ENCODE measurements at places on chromosomes 4 and X.

GRCh38 chr4:26343038-26343398, 22.2 kb downstream of the RBPJ start:
- no peak for DNase-seq

DNA sequence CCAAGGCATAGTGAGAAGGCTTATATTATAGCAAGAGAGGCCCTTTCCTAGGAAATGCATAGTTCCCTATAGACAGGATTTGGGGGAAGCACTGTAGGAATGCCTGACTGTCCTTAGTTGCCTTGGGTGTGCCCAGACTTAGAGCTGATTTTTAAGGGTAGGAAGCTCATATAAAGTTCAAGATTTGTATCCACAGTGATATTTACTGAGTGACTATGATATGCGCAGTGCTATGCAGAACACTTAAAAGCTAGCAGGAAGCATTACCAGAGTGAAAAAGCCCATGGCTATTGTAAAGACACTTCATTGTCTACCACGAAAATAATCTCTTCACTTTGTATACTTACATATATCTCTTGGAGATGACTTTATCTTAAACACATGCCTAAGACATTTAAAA, 50.1 kb upstream of the IL13RA1 start:
- no peak for DNase-seq

DNA sequence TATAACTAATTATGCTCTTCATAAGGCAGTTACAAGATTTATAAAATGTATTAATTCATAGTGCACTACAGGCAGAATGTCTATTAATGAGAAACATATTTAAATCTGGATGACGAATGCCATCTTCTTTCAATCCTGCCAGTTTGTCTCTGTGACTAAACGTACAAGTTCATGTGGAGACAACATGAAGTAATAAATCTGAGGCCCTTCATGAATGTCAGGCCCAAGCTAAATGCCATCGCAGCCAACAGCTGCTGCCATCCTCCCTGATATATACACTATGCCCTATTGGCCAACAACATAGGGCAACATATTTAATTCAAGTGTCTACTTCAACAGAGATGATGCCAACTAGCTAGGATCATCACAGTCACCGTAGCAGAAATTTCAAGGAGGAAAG, 43.7 kb downstream of the TSPAN5 start:
- DNase-seq, result no peak

DNA sequence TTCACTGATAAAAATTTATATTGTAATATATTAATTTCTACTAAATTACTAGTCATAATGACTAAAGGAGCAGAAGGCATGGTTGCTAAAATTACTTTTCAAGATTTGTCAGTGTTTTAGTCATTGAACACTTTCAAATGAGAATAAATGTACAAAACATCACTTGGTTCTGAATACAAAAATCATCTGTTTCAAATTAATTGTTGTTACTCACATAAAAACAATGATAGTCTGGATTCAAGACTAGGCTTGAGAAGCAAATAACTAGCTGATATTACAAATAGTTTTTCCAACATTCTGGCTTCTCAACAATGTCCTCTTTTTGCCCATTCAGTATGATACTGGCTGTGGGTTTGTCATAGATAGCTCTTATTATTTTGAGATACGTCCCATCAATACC, 112.5 kb downstream of the ANAPC10 start:
- DNase-seq, result no peak

- no peak for DNase-seq
Observed at GRCh38 chrX:133776072-133776471, 209.3 kb downstream of the GPC3 start.

DNA sequence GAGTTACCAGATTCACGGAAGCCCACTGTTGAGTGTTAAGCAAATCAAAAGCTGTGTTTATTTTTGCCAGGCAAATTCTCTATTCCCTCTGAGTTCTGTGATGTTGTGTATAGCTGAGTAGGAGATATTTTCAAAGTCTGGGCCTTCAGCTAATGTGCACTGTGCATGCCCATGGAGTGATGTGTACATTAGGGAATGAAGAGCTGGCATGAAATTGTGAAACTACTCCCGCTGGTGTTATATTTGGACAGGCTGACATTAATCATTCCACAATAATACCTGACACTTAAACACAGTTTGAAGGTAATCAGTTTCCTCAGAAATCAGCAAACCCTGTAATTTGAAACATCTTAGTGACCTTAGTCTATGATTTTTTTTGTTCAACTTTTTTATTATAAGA, 88.1 kb upstream of the MBNL3 start:
- DNase-seq, result no peak

DNA sequence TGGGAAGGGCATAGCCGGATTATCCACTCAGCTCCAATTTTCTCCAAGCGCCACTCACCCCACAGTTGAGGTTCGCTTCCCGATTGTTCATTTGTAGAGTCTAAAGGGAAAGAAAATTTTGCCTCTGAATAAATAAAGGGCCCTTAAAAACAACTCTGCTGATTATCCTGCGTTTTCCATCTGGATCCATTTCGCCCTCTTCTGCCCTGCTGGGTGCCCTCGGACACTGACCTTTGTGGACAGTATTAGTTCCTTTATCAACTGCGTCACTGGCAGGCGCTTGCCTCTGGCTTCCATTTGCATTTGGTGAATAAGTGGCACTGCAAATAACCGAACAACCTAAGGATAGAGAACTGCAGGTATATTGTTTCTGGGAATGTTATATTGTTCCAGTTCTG, 10.1 kb downstream of the GSX2 start:
- no peak for DNase-seq

GRCh38 chrX:37796805-37797204, 16.9 kb downstream of the CYBB start:
- peak; percentile 66 for DNase-seq

DNA sequence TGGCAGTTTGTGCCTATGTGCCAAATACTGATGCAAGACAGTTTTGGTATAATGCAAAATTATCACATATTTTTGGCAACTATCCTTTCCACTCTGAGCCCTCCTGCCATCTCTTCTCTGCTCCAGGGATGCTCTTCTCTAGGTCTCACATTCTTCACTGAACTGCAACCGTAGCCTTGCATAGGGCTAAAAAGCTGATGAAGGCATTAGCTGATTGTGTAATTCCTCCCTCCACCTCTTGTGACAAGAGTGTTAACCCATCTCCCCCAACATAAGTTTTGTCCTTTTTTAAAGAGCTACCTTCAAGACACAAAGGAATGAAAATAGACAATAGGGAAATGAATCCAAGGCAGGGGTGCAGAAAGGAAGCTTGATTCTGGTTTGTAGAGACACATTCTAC, 33.1 kb upstream of the ANK2 start:
- no peak for DNase-seq

DNA sequence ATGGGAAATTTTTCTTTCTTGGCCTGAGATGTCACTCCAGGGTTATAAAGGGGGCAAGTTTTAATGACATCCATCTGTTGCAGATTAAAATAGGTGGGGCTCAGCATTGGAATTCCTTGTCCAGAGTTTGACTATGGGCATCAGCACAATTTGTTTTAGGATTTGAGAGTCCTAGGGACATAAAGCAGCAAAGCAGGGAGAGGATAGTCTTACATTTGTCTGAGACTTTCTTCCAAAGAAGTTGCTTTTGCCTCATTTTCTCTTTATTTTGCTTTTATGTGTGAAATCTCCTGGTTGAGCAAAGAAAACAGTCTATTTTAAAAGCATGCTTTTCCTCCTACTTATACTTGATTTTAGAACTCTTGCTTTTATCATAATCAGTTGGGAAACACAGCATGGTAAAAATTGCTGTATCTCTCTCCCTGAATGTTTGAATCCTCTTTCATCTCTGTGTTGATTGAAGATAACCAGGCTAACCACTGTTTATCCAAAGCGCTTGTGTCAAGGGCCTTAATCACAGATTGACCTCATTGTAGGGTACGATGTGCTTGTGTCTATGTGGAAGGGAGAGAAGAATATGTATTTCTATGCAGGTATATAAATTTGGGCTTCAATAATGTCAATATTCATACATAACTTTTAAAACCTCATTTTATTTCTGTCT, 121.5 kb downstream of the ANK2 start:
- DNase-seq, result no peak

All from CD4-positive, alpha-beta T cell treated with Interleukin-15 for 1 hour (primary cell).